NCI-H1436 (cell line): ENCODE measurements at places on chromosomes 5 and 9.

GRCh38 chr9:19162956-19163355, 35.7 kb upstream of the PLIN2 start:
- no peak for DNase-seq

DNA sequence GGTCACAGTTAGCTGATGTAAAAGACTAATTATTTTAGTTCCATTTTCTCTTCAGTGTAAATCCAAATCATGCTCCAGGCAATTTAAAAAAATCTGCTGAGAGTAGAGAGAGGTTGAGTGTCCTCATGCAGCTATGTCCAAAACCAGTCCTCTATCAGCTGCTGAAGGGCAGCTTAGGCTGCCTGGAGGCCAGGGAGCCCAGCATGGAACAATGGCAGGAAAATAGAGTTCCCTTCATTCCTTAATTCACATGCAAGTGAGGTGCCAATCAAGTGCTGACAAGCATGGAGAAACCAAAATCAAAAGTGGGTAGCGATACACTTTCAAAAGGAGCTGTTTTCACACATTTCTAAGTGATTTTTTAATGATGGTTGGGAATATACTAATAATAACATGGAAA, 78.3 kb upstream of the POU5F2 start:
- no peak for DNase-seq

DNA sequence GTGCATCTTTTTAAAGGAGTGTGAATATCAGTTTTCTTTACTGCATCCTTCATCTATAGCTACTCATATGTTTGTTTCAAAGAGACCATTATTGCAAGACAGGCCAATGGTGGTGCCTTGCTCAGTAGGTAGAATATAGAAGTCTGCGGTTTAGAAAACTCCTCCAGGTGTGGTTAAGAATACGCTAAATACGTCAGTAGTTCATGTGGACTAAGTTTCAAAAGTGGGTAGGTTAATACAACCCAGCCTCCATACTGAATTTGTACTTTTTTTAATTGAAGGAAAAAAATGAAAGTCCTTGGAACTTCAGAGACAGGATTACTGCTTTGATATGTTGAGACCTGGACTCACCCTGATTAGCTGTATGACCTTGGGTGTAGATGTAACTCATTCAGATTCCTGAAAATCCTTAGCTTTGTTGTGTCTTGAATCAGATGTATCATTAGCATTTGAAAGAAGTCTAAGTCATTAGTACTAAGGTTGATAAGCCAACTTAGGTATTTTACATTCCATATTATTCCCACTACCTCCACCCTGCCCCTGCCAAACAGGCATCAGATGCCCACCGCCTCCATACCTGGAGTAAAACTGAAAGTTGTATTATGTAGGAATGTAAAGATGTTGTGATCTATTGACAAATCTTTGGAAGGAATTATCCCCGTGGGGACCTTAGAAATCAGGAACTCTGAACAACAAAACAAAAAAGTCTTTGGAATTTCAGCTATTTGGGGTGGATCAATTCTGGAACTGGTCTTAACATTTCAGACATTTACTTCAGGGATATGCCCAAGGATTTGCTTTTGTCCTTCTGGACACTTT, 6.1 kb downstream of the BASP1 start:
- DNase-seq = no peak

- DNase-seq = no peak
Measured at GRCh38 chr5:6484446-6484845, 35.8 kb downstream of the UBE2QL1 start.

DNA sequence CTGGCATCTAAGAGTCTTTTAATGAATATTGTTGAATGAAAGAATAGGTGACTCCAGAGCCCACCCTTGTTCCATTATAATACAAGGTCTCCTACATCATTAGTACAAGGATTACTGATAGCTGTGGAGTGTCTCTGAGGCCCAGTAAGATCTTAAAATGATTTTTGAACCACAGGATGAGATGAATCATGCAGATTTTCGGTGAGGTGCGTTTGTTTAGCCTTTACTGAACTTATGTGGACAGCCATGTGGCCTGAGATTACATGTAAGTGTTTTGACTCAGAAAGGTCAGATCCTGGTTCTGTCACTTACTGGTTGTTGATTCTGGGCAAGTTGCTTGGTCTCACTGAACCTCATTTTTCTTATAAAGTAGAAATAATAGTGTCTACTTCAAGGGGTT, 21.6 kb downstream of the NFX1 start:
- no peak for DNase-seq

DNA sequence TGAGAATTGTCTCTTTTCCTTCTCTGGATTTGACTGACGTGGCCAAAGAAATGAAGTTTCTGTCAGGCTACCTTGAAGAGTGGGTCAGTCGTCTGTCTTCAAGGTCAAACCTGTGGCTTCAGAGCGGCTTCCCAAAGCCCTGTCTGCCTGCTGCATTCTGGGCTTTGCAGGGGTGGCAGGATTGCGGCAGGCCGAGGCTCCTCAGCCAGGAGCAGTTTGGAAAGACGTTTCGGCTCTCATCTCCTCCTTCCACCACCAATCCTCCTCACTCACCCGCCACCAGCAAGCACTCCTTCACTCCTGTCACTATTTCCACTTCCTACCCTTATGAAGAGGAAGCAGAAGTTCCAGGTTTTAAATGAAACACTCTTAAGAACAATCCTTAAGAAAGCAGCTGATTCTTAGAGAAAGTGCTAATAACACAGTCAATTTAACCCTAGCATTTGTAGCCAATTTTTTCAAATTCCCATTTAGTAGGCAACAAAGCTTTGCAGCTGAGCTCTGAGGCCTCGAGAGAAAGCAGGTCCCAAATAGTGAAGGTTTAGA, 351.7 kb downstream of the ZNF608 start:
- DNase-seq = no peak

DNA sequence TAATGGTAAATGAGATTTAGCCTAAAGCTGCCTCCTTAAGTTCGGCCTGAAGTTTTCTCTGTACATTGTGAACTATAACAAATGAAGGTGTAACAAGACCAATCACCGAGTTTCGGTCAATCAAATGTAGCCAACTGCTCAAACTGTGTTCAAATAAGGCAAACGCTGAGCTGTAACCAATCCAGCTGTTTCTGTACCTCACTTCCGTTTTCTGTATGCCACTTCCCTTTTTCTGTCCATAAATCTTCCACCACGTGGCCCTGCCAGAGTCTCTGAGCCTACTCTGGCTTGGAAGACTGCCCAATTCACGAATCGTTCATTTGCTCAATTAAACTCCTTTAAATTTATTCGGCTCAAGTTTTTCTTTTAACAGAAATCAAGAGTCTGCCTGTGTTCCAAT, 193.5 kb upstream of the KLF9 start:
- DNase-seq = no peak

DNA sequence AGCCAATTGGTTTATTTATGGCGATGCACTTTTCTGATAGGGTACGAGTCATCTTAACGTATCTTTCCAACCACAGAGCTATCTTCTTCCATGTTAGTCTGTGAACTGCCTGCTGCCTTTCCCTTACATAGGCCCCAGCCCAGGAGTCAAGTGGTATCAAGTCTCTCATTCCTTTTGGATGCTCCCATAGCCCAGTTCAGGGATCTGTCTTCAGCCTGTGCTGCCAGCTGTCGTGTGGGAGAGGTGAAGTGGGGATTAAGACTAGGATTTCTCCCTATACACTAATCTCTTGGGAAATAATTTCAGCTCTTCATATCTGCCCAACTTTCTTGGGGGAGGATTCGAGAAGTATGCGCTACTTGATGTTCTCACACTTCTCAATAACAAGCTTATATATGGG, 475.7 kb downstream of the EBF1 start:
- no peak for DNase-seq

- DNase-seq = no peak
Measured at GRCh38 chr5:75260708-75261107, 24.0 kb upstream of the ANKRD31 start.

DNA sequence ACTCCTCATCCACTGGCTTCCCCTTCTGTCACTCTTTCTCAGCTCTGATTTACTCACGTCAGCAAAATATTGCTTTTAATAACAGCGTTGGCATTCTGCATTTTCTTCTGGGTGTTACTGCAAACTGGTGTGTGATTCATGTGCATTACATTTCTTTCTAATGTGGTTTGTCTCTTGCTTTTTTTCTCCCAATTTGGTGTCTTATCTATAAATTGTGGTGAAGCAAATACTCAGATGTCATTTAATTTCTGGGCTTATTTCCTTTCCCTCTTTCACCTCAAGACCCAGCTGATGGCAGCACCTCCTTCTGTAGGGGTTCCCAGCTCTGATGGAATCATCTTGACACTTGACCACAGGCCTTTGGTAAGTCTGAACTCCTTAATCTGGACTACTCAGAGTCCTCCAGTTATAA, 180.7 kb upstream of the ZNF618 start:
- DNase-seq = no peak

DNA sequence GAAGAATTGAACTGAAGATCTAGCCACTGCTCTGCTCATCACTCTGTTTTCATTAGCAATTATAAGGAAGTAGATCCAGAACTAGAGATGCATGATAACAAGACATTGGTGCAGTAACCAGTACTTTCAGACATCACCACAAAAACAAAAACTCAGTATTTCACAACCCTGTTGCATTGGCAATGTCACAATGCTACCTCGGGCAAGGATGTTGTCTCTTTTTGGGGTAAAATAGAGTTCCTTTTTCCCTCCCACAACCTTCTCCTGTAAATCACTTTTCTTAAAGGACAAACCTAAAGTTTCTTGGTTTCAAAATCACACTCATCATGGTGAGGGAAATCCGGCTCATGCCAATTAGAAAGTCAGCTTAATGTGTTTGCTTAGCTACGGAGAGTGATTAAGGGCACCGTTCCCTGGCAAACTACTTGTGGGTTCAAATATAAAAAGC, 420.1 kb upstream of the MEF2C start:
- no peak for DNase-seq

- DNase-seq = no peak
Measured at GRCh38 chr5:375336-375920, 53.9 kb downstream of the AHRR start.

DNA sequence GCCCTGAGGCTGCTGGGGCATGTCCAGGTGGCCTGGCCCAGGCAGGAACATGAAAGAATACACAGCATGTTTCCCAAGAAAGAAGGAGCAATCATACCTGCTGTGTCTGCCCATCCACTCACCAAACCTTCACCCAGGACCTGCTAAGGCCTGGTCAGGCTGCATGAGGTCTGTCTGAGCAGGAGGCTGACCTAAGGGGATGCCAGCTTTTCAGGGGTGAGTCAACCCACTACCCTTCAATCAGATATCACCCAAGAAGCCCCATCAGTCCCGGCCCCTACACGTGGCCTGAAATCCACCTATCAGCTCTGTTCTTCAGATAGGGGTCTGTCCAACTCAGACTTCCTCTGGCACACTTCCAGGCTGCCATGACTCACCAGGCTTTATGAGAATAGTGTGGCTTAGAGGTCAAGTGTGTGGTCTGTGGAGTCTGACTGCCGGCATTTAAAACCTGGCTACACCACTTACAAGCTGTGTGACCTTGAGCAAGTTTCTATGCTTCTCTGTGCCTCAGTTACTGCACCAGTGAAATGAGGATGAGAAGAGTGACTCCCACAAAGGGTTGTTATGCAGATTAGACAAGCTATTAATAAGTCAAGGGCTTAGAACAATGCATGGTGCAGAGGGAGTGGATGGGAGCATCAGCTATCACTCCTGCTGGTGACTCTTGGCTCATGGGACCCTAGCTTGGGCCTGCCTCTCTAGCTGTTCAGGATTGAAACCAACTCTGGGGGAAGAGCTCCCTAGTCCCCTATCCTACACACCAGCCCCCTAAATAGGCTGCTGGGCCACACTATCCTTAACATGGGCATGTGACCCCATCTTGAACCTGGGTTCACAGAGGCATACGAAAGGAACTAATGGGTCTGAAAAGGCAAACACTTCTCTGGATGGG, 130.3 kb downstream of the PAX5 start:
- no peak for DNase-seq

GRCh38 chr5:149168276-149168906, 27.1 kb downstream of the ABLIM3 start:
- no peak for DNase-seq

- DNase-seq = no peak
Measured at GRCh38 chr5:14708551-14708950, 44.0 kb downstream of the OTULIN start.

- no peak for DNase-seq
Measured at GRCh38 chr9:135941288-135941995, 19.7 kb downstream of the UBAC1 start.

DNA sequence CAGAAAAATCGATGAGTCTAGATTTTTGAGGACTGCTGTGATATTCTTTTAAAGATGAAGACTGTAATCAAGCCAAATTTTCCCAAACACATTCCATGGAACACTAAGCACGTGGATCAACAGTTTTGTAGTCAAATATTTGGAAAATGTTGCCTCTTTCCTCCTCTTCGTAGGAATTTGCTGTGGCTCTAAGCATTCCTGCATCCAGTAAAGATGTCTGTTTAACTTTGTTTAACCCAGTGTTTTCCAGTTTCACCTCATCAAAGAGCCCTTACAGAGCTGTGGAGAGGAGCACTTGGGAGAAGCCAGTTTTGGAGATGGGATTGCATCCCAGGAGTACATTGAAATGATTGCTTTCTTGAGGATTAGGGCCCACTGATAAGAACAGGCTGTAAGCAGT, 58.9 kb downstream of the INSYN2B start:
- no peak for DNase-seq

GRCh38 chr5:31819926-31820516, 181.1 kb downstream of the PDZD2 start:
- DNase-seq = no peak

- DNase-seq = no peak
Measured at GRCh38 chr5:179420476-179420875, 75.2 kb upstream of the ADAMTS2 start.

DNA sequence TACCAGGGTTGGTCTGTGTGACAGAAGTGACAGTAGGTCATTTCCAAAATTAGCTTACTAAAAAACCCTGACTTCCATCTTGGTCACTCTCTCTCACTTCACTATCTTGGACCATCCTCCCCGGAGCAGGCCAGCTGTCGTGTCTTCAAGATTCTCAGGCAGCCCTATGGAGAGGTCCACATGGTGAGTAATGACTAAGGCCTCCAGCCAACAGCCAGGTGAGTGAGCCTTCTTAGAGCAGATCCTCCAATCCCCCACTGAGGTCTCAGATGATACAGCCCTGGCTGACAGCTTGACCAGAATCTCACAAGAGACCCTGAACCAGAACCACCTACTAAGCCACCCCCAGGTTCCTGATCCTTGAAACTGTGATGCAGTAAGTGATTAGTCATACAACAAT, 92.0 kb downstream of the DCP2 start:
- no peak for DNase-seq

- no peak for DNase-seq
Measured at GRCh38 chr5:98463676-98464075, 309.8 kb upstream of the RGMB start.
